ENCODE measurements at places on chromosomes 6 and 20. TPM values are rescaled to one million over a fixed set of nuclear protein-coding genes. Genes with fewer than 3 reads are reported as not detected.

Gene PBOV1
- total RNA-seq = not detected

Gene COL9A3
- total RNA-seq = 22.9 TPM

Gene AVP
- total RNA-seq = not detected

Gene LIN28B
- not detected for total RNA-seq

Gene HLA-DOA
- total RNA-seq = 11.5 TPM
